Stimulated activated CD4-positive, alpha-beta T cell treated with anti-CD3 and anti-CD28 coated beads, TNF-alpha, amount 100 ng/mL, for 24 hours (primary cell): ENCODE measurements at places on chromosomes 4 and X.

- DNase-seq = no peak
These were observed 47.2 kb downstream of the SLC34A2 start for GRCh38 chr4:25702848-25703247.

DNA sequence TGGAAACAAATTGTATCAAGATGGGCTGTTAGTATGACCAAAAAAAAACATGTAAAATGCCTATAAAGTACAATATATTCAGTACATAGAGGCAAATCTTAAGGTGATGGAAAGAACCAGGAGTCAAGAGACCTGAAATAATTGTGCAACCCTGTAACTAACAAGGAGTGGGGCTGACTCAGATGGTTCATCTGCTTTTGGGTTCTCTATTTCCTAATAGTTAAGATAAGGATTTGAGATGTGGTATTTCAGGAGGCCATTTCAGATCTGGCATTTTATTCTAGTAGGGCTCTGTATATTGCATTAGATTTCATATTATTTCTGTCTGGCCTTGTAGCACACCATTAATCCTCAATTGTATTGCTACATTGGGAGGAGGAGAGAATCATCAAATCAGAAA, 268.4 kb downstream of the HS3ST1 start:
- no peak for DNase-seq

DNA sequence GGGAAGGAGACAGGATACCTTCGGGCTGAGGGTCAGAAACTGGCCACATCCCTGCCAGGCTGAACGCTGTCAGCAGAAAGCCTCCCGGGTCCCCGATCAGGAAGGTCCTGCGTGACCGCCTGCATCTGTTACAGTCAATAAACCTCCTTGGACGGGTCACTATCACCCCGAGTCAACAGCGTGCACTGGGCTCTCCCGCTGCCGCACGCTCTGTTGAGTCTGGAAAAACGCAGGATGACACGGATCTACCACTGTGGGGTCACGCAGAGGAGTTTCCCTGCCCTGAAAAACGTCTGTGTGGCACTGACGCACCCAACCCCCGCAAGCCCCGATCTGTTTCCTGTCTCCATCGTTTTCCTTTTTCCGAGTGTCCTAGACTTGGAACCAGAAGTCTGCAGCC, 12.1 kb downstream of the PPP2R3B start:
- DNase-seq = no peak

DNA sequence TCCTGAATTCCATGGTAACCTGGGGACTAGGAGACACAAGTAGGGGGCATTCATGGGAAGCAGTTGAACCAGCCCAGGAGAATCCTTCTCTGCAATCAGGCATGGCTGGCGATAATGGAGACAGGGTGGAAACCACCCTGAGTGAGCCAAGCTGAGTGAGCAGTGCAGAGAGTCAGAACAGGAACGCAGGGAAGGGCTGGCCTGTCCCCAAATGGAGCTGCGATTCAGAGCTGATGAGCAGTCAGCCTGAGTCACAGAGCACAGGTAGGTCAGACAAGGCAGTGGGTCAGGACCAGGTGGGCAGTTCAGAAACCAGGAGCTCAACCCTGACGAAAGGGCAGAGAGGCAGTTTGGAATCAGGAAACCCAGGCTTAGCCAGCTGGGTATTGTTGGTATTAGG, 129.0 kb downstream of the BTC start:
- no peak for DNase-seq

- no peak for DNase-seq
These were observed 53.5 kb downstream of the CHST7 start for GRCh38 chrX:46627062-46627461.

DNA sequence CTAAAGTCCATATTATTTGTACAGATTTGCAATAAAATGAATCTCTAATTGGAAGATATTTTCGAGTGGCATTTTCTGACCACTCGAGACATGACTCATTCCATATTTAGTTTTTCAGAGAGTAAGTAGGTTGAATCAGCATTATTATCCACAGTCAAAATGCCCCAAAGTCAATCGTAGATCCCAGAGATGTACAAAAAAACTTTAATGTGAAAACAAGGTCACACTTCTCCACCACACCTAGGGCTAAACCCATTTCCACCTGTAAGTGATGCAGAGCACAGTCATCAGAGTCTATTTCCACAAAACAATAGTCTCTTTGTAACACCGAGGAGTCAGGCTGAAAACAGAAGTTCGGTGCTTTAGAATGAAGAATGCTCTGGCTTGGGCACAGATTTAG, 117.1 kb upstream of the TENM3 start:
- DNase-seq = no peak

DNA sequence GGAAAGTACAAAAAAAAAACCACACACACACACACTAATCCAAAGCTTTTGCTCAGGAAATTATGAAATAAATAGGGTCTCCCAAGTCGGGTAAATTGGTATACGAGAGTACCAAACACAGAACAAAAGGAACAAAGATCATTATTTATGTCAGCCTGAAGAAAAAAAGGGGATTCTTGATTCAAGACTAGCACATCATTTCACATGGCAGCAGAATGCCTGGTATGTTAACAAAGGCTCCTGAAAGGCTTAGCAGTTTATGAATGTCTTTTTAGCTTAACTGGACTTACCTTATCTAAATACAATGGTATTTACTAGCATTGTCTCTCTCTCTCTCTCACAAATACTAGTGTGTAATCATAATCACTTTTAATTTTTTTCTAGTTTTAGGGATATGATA, 11.3 kb downstream of the RAP2C start:
- DNase-seq = no peak

DNA sequence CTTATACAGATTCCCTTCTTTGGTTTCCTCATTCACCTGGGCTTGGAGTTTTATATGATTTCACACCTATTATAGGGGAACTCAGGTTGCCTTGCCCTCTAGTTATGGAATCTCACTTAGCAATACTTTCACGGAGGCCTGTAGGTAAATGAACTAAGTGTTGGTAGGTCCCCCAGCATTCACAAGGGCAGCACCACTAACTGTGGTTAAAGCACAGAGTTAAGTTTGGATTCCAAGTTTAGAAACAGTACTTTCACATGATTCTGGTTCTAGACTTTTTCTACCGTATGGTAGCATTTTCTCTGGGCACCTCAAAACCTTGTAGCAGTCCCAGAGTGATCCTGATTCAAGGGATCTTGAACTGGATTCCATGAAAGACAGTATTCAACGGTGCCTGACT, 46.4 kb downstream of the SH2D1A start:
- DNase-seq = no peak

- no peak for DNase-seq
These were observed 50.4 kb downstream of the HHIP start for GRCh38 chr4:144696376-144696775.

DNA sequence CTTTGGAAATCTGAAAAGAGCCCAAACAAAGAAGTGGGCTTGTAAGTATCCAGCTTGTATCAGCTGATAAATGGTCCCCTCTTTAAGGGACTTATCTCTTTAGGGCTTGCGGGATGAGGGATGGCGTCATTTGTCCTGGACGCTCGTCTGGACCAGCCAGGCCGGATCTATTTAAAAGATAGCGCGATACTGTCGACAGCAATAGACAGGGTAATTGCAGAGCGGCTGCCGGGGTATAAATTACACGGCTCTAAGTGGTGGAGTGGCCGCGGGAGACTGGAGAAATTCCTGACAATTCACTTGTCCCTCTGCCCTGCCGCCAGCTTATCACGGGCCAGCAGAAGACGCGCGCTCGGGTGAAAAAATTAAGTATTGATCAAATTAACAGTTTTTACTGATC, 90.7 kb downstream of the FAM53A start:
- DNase-seq = no peak

DNA sequence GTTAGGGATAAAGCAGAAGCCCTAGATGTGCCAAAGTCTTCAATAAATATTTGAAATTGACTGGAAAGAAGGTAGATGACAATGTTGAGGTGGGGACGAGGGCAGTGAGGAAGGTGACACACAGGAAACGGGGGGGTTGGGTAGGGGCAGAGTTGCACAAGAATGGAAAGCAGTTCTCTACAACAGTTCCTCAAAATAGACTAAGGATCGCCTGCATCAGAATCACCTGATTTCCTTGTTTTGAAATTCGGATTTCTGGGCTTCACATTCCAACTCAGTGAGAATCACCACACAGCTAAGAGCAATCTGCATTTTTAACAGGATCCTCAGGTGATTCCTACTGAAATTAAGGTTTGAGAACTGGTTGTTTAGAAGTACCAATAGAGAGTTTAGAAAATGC, 70.6 kb downstream of the ARFIP1 start:
- no peak for DNase-seq

DNA sequence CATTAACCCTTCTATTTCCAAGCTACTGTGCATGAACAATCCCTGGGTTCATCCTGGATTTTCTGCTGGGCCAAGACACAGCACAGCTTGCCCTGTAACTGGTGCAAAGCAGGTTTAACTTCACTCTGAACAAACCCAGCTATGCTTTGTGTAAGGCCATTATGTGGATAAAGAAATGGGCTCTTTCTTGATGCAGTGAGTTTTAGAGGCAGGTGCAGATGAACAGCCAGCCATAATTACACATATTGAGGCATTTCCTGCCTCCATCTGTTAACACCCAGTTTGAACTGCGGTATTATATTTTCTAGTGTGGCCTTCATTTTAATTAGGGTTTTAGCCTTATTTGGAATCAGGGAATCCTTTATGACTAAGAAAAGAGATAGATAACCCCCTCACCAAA, 68.7 kb upstream of the ARX start:
- DNase-seq = no peak

GRCh38 chr4:40731792-40732245, 17.9 kb upstream of the NSUN7 start:
- DNase-seq = no peak

GRCh38 chr4:142353149-142353738, 492.9 kb downstream of the INPP4B start:
- DNase-seq = no peak

DNA sequence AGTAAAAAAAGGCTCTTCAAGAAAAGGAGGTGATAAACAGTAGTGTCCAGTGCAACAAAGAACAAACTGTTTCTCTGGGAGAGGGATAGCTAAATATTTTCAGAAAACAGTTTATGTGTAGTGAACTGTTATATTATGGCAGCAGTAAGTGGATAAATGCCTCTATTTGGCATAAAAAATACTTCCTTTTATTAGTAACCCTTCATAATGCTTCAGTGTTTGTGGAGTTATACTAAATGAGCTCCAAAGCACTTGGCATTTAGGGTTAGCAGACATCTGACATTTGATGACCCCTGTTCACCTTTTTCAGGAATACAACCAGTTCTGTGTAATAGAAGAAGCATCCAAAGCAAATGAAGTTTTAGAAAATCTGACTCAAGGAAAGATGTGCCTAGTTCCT, 31.9 kb downstream of the TRAPPC11 start:
- DNase-seq = no peak

- no peak for DNase-seq
These were observed 195.9 kb downstream of the GC start for GRCh38 chr4:71587995-71588394.

DNA sequence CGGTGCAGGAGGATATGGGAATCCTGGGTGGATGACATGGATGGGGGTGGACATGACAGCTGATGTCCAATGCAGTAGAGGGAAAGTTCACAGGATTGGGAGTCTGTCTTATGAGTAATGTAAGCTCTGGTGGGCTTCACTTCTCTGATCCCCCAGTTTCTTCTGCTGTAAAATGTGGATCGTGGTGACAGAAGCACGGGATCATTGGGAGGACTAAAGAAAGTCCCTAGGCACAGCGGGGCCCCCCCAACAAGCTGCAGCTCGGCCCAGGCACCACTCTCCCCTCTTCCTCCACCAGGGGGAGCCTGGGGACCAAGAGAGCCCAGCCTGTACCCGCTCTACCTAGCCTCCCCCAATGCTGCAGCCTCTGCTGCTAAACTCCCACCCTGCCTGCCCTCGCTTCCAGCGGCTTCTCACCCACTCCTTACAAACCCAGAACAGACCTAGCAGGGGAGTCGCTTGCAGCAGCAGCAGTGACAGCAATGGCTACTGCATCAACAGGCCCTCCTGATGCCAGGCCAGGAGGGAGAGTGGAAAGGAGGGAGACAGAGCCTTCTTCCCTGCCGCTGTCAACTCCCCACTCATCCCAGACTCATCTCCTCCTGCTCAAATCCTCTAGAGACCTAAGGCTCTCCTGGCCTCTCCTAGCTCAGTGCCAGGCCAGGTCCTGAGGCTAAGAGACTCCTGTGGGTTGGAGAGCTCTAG, 36.1 kb upstream of the IQSEC2 start:
- peak; percentile 53 for DNase-seq

- no peak for DNase-seq
These were observed 114.9 kb downstream of the EFHC2 start for GRCh38 chrX:44228621-44229020.

DNA sequence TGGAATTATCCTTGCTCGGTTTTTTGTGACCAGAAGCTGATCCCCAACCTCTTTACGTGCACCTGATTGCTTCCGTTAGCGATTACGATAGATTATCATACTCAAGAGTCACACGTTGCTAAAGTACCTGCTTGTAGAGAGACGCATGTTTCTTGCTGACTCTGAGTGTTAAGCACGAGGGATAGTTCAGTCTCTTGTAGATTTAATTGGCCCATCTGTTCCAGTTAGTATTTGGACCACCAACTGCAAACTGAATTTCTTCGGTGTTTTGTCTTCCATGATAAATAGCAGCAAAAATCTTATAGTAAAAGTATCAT, 516 bp upstream of the COX18 start:
- no peak for DNase-seq
